ENCODE measurements at places on chromosomes 11 and 22. TPM values are rescaled to one million over a fixed set of nuclear protein-coding genes. Genes with fewer than 3 reads are reported as not detected.

Gene SYT13
- 17.4 TPM for total RNA-seq

DNA sequence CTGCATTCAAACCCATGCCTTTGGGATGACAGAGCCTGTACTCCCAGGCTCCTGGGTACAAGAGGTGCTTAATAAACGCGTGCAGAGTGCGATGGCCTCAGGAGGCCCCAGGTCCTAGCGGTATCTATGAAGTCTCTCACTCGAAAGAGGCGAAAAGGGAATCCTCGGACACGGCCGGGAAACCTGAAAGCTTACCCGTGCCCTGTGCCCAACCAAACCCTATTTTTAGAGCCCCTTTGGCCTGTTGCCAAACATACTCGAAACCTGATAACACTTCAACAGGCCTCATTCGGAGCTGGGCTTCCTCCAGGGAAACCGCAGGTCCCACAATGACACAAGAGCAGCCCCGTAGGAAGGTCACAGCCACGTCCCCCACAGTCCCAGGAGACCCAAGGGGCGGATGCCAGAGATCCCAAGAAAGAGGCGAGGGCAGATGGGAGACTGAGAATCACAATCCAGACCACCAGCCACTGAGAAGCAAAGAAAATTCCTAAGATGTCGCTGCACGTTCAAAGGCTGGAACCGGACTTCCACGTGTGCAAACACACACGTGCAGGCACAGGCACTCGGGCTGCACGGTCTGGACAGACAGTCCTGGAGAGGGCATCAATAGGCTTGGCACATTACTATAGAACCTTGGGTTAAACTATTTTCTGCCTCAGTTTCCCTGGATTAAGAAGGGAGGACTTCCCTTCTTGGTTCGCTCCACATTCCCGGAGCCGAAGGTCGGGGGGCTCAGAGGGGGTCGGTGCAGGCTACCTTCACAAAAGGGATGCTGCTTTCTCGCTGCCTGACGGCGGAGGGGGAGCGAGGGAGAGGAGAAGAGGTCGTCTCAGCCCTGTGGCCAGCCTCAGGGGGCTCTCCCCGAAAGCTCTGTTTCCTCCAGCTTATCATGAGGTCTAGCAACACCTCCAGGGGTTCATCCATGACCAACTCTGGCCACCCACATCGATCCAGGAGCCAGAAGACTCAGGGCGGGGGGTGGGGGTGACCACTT, 8.2 kb downstream of the PDGFB start:
- H3K4me3 ChIP-seq = no peak overlapping the region
- H3K27me3 ChIP-seq = peaks cover 13% of the 10 kb centered on the region
- DNase-seq = no peak
- no peaks in the 10 kb centered on the region for H3K36me3 ChIP-seq
- peak overlapping the region; percentile 61 for H3K27ac ChIP-seq

- H3K4me1 ChIP-seq = no peaks in the 10 kb centered on the region
- no peak for DNase-seq
- H3K27me3 ChIP-seq = no peaks in the 10 kb centered on the region
Observed at GRCh38 chr11:3015796-3016195, 23.7 kb upstream of the NAP1L4 start.

GRCh38 chr22:20401376-20402014, 7.5 kb downstream of the ZNF74 start:
- DNase-seq = peak; percentile 57
- peaks cover 13% of the 10 kb centered on the region for H3K4me1 ChIP-seq
- no peak overlapping the region for H3K27ac ChIP-seq

GRCh38 chr11:47854667-47855066, 6.5 kb upstream of the NUP160 start:
- no peak overlapping the region for H3K4me3 ChIP-seq
- H3K4me1 ChIP-seq = no peaks in the 10 kb centered on the region
- no peak overlapping the region for H3K27ac ChIP-seq
- H3K27me3 ChIP-seq = no peaks in the 10 kb centered on the region
- no peaks in the 10 kb centered on the region for H3K36me3 ChIP-seq

DNA sequence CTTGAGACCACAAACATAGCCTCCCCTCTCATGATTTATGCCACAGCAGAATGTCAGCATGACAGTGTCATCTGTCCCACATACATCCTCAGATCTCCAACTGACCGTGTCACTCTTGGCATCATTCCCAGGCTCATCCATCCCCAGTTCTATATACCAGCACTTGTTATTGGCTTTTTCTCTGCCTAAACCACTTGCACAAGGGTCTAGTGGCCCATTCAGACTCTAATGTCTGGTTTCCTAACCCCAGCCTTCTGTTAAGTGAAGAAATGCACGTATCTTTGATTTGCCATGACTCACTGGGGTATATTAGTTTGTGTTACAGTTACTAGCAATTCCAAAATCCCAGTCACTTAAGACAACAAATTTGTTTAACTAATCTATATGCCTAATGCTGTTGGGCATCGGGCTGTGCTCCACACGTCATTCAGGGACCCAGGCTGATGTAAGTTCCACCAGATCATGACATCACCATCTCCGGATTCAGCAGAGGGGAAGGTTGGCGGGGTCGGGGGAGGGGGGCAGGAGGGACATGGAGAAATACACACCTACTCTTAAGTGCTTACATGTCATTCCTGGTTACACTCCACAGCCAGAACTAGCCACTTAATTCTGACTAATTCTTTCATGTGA, 517.4 kb downstream of the BUD13 start:
- H3K36me3 ChIP-seq = no peaks in the 10 kb centered on the region
- no peak overlapping the region for H3K4me3 ChIP-seq
- H3K4me1 ChIP-seq = peaks cover 20% of the 10 kb centered on the region

DNA sequence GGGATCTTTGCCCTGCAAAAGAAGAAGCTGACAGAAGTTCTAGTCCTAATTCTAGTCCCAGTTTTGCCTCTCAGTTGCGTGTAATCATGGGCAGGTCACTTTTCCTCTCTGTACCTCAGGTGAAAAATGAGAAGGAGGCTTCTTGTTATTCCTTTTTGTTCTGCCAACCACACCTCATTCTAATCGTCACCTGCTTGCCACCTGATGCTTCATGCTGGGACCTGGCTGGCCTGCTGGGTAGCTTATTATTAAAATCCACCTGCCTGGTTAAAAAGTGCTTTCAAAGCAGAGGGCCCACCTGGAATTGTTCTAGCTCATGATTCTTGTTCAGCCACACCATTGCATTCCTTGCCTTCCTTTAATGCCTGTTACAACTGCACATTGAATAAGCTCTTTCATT, 8.4 kb upstream of the ALG8 start:
- peaks cover 4% of the 10 kb centered on the region for H3K36me3 ChIP-seq
- H3K4me3 ChIP-seq = no peak overlapping the region
- peaks cover 17% of the 10 kb centered on the region for H3K4me1 ChIP-seq
- no peak for DNase-seq

Gene SPCS2
- 190 TPM for total RNA-seq

Gene CHRM4
- total RNA-seq = 0.98 TPM

- H3K27ac ChIP-seq = peak overlapping the region; percentile 100
- H3K27me3 ChIP-seq = no peaks in the 10 kb centered on the region
- H3K4me3 ChIP-seq = peak overlapping the region; percentile 100
- no peak for DNase-seq
- H3K36me3 ChIP-seq = peaks cover 4% of the 10 kb centered on the region
- peaks cover 26% of the 10 kb centered on the region for H3K4me1 ChIP-seq
Observed at GRCh38 chr22:41446057-41446501, 522 bp downstream of the TOB2 start.

All from type B pancreatic cell (in vitro differentiated cells).